Right ventricle myocardium superior (tissue), 1 donor: ENCODE measurements at places on chromosomes 3 and 15. TPM values are rescaled to one million over a fixed set of nuclear protein-coding genes. Genes with fewer than 3 reads are reported as not detected.
A peak's percentile ranks its signal among the peaks of the same experiment; 100 is the strongest.

TLR9 gene
- 0.32 TPM for total RNA-seq

KCNAB1 gene
- total RNA-seq: 3.0 TPM

ZNF662 gene
- total RNA-seq: 3.3 TPM

NLGN1 gene
- total RNA-seq: 7.8 TPM

CLRN1 gene
- not detected for total RNA-seq

CERS3 gene
- not detected for total RNA-seq

CCRL2 gene
- total RNA-seq: 1.1 TPM

LNP1 gene
- 2.6 TPM for total RNA-seq

GHRL gene
- not detected for total RNA-seq

DNA sequence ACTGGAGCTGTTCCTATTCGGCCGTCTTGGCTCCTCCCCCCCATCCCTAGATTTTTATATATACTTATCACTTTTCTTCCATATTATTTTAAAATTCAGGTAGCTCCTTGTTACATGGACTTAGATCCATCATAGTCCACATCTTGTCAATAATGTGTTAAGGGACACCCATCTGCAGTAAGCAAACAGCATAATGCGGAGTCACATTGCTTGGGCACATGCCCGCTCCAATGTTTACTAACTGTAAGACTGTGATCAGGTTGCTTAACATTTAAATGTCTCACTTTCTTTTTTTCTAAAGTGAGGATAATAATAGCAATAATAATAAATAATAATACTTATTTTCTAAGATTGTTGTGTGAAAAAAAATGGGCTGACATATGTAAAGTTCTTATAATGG is 303.2 kb upstream of the SOX14 start:
- no peak for DNase-seq

DNA sequence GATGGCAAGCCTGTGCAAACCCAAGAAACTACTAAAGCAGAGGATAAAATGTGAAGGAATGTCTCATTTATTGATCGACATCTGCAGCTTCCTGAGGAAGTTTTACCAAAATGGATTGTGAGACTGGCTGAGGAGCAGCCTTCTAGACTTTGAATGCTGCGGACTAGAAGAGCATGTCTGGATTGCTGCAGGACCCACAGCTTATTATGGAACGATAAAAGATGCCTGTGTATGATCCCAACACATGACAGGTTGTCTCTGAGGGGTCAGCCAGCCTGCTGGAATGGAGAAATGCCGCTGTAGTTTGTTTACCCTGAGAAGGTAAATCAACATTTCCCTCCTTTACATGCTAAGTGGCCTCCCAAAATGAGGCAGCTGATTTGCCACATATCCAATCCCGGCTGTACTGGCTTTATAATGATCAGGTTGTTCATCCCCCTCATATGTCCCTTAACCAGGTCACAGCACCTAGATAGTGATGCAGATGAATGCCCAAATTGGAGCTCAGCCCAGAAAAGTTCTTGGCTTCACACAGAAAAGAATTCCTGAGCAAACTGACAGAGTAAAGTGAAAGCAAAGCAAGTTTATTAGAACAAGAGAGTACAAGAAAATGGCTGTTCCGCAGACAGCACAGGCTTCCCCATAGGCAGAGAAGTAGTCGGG is 63.9 kb downstream of the IL12A start:
- DNase-seq: no peak

- no peak for DNase-seq
Measured at GRCh38 chr3:126987596-126987995, 4.7 kb downstream of the PLXNA1 start.

- peak; percentile 86 for DNase-seq
Measured at GRCh38 chr3:141426404-141427034, 58.2 kb downstream of the ZBTB38 start.

DNA sequence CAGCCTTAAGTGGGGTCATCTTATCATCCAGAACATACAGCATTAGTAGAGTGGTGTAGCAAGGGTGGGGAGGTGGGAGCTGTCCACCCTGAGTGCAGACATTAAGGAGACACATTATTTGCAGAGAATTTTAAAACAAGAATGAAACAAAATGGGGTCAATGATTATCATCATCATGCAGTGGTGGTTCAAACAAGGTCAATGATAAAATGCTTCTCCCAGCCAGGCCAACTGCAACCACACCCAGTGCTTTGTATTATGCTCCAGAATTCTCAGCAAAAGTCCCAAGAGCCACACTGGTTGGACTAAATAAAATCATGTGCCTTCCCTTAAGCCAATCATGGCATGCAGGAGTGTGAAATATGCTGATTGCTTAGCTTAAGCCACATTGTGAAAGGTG is 96.7 kb upstream of the FHIT start:
- DNase-seq: no peak

DNA sequence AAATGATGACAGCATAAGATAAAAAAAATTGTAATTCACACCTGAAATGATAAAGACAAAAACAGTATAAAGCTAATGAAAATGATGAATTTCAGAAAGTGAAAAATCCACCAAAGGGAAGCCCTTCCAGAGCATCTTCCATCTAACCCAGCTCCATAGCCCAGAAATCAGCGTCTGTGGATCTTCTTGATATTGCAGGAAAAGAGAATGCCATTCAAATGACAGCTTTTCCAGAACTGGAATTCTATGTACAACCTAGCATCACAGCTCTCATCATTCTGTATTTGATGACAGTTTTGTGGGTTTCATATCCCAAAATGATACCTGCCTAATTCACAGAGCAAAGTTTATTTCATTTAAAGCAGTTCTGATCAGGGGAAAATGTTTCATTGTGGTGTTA is 267.3 kb downstream of the FHIT start:
- no peak for DNase-seq

- peak; percentile 93 for DNase-seq
Measured at GRCh38 chr15:70892002-70892911, at the start of the genes LRRC49 and THAP10. Gene LRRC49, plus strand, starts transcription at chr15:70892826. Its CDS starts 69 bp downstream, at chr15:70892895. Gene THAP10, minus strand, starts transcription at chr15:70892433. Its CDS starts 161 bp downstream, at chr15:70892272.

DNA sequence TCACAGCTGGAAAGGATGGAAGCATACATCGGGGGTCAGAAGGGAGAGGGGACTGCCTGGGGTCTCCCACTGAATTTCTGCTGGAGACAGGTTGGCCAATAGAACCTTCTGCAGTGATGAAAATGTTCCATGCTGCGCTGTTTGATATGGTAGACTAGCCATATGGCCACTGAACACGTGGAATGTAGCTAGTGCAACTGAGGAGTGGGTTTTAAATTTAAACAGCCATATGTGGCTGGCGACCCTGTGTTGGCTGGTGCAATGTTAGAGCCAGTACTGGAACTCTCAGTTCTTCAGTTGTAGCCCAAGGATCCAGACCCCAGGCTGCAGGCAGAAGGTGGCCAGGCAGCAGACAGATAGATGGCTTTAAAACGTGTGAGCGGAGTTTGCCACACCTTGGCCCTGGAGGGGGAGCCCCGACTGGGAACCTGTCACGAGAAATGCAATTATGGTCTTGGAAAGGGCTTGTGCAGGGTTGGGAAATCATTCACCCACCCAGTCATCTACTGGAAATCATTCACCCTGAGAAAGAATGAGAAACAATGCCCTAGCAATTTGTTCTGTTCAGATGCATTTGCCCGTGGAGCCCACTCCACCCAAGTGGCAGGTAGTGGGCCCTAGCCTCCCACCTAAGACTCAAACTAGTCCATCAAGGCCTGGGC is 127.6 kb downstream of the FBLN2 start:
- DNase-seq: no peak

- no peak for DNase-seq
Measured at GRCh38 chr3:194397757-194398312, 1.2 kb downstream of the GP5 start.

DNA sequence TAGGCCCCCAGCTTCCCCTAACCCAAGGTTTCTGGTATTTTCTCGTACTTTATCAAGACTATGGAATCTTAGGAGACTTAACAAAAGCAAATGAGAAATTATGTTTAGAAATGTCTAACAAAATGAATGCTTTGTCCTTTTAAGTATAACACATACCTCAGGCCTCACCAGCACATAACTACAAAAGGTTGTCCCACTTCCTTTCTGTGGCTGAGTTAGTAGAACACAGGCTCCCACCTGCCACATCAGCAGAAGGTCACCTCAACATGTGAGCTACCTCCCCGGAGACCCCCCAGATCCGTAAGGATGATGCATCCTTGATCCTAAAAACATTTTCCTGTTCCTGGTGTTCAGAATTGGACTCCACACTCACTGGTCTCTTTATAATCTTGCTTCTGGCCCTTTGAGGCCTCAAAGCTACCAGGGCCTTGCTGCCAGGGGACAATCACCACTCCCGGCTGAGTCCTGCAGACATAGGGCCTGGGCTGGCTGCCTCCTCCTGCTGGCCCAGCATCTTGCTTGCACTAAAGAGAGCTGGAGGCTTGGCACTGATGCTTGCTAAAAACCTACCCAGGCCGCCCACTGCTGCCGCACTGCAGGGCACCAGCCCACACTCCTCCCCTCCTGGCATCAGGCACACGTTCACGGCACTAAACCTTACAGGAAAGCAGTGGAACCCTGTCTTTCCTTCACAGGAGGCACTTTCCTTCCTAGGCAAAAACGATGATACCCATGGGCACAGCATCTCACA is 2.9 kb downstream of the CCRL2 start:
- DNase-seq: peak; percentile 58

DNA sequence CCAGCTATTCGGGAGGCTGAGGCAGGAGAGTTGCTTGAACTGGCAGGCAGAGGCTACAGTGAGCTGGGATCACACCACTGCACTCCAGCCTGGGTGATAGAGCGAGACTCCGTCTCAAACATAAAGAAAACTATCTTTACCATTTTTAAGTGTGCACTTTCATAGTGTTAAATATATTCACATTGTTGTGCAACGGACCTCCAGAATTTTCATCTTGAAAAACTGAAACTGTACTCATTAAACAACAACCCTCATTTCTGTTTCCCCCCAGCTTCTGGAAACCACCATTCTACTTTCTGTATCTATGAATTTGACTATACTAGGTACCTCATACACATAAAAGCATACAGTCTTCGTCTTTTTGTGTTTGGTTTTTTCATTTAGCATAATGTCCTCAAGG is 375.1 kb downstream of the SHQ1 start:
- DNase-seq: no peak

DNA sequence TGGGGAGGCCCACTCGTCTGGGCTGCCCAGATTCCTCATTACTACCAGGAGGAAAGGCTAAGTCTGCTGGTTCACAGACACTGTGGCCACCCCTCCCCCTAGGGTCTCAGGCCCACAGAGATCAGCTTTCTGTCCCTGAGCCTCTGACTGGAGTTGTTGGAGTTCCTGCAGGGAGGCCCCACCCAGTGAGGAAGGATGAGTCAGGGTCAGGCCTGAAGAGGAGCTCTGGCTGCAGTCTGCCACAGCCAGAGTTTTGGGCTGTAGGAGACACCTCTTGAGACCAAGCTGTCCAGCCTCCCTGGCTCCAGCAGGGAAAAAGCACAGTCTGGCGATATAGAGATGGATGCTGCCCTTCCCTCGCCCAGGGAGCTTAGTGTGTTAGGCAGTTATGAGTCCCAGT is 720.9 kb upstream of the SEMA6D start:
- no peak for DNase-seq

DNA sequence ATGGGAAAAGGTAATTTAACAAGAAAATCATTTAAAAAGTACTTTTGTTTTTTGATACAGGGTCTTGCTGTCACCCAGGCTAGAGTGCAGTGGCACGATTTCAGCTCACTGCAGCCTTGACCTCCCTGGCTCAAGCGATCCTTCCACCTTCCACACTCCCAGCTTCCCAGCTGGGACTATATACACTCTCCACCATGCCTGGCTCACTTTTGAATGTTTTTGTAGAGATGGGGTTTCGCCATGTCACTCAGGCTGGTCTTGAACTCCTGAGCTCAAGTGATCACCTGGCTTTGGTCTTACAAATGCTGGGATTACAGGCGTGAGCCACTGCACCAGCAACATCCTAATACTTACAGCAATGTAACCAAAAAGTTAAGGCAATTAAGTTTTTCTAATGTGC is 3.5 kb upstream of the ZBTB11 start:
- DNase-seq: no peak

DNA sequence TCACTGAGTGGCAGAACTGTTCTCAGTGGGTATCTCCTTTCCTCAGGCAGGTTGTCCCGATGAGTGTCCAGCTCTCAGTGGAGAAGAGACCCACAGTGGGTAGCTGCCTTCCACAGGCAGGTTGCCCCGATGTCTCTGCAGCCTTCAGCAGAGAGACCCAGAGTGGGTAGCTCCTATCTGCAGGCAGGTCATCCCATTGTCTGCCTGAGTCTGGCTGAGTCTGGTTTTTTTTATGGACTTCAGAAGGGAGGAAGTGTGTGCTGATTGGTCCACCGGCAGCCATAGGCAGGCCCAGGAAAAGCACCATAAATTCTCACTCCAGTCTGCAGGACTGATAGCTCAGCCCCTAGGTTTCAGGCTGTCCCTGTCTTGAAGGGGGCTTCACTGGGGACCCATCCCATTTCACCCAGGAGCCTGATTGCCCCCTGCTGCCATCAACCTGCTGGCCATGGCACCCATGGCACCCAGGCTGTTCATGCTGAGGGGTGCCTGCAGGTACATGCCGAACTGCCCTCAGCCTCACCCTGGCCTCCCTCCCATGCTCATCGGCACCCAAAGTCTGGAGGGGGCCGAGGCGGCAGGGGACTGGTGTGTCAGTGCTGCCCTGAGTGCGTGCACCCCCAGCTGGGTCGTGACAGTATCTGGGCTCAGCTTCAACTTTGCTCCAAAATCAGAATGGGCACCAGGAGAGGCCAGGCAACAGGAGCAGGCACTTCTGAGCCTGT is 3.6 kb upstream of the LIMD1 start:
- DNase-seq: no peak

GRCh38 chr3:156093964-156094363 is 26.4 kb upstream of the KCNAB1 start:
- DNase-seq: no peak

DNA sequence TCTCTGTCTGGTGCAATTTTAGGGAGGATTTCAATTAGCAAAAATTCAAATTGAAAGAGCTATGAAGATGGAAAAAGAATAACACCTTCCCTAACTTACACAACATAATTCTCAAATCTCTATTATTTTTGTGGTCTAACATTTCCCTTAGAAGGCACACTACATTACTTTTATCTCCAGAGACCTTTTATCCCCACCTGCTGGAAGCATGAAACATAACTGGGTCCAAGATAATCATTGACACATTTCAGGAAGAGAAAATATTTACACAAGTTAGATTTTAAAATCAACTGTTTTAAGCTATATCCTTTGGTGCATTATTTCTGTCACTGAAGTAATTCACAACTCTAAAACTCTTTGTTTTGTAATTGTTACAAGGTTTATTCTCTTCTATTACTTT is 779.5 kb downstream of the ROBO1 start:
- no peak for DNase-seq

GRCh38 chr3:23457697-23458096 is 254.6 kb downstream of the UBE2E2 start:
- no peak for DNase-seq

DNA sequence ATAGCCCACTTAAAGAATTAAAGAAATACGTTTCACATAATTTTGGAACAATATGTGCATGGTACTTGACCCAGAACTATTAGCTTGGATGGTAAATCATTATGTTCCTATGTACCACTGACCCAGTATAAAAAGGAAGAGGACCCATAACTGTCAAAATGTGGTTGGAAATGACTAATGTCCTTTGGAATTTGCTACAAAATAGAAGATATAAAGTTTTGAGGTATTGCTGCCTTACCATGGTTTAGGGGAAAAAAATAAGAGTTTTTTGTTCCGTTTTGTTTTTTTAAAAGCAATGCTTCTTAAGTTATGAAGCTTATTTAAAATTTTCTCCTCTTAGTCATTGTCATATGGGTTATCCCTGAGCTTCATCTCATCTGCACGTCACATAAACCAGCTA is 15.8 kb upstream of the TFDP2 start:
- DNase-seq: no peak

GRCh38 chr3:42381551-42382082 is 28.8 kb downstream of the LYZL4 start:
- no peak for DNase-seq
